ENCODE measurements at places on chromosomes 13 and 19.
A peak's percentile ranks its signal among the peaks of the same experiment; 100 is the strongest.

DNA sequence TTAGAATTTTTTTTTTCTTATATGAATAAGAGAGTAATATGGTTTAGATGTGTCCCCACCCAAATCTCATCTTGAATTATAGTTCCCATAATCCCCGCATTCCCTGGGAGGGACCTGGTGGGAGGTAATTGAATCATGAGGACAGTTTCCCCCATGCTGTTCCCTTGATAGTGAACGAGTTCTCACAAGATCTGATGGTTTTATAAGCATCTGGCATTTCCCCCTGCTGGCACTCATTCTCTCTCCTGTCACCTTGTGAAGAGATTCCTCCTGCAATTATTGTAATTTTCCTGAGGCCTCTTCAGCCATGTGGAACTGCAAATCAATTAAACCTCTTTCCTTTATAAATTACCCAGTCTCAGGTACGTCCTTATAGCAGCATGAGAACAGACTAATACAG lies 205.7 kb downstream of the MYO16 start:
- DNase-seq, result no peak

- DNase-seq, result no peak
Measured at GRCh38 chr19:1836458-1837221, 11.6 kb downstream of the REXO1 start.

DNA sequence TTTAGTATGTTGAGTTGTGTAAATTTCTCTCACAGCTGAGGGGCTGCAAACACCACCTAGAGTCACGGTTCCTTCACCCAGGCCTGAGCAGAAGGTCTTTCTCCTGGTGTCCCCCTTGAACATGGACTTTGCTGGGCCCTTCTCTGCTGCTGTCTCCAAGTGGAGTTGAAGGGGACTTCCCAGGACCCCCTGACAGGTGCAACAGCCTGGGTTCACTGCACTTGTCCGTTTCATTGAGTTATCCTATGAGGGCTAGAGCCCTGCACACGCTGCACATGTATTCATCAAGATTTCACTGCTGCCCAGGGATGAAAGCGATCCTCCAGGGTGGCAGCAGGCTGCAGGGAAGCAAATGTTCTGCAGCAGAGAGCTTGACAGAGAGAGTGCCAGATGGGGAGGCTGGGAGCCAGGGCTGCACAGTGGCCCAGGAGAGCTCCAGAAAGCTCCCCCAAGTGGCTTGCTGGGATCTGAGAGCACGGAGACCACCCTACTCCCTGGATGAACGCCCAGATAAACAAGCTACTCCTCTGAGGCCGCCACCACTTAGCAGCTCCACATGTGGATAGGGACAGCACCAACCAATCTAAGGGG lies 10.3 kb downstream of the TMEM272 start:
- DNase-seq, result no peak

- DNase-seq, result no peak
Measured at GRCh38 chr13:74077792-74078191, 56.4 kb downstream of the KLF12 start.

GRCh38 chr13:46598820-46599180 lies 45.8 kb downstream of the LRCH1 start:
- DNase-seq, result no peak

- DNase-seq, result peak; percentile 73
Measured at GRCh38 chr19:1169921-1170885, 3.9 kb downstream of the SBNO2 start.

DNA sequence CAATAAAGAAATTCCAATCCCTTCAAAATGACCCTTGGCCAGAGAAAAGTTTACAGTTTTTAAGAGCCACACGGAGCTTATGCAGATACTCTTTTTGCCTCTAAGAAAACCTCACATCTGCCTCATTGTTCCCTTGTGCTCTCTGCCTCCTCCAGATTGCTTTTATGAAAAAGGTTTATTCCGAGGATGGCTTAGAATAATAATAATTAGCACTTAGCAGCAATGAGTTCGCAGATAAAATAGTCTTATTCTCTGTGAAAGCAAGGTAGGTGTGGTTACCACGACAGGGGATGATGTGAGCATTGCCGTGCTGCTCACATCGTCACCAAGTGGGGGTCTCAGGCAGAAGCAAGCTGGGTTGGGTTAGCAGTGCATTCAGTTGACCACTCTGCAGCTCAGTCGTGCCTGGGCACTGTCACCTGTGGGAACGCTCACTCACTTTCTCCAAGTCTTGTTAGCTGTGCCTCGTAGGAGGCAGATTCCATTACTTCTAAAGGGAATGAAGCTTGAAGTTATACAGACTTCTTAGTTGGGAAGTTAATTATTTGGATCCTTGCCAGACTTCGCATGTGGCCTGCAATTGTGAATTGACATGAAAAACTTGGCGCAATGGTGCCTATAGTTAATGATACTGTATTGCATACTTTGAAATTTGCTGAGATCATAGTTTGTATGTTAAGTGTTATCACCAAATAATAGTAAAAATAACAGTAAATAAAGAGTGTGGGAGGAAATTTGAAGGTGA lies 157.2 kb downstream of the MYO16 start:
- DNase-seq, result no peak

Measured in Caki2 (cell line).